ENCODE measurements at places on chromosomes 13 and 19.
A peak's percentile ranks its signal among the peaks of the same experiment; 100 is the strongest.

DNA sequence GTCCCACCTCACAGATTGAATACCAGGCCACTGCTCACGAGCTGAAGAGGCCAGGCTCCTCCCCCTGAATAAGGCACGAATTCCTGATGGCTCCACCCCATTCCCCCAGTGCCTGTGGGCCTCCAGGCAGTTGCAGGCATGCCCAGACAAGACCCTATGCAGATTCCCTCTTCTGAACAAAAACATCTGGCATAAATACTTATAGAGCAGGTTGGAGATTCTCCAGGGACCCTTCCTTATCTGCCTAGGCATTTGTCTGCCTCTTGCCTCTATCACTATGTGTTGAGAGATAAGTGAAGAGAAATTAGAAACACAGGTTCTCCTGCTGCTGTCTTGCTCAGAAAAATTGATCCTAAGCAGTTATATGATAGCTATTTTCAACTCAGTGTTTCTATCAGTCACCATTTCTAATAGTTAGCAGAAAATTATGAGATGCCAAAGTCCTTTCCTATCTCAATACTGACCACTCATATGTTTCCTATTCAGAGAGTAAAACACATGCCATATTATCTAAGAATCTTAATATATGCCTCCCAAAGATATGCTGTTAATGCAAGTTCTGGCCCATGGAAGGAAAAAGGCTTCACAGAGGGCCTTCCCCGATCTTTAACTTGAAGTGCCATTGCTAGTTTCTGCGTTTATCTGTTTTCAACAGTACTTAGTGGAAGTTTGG, 364.0 kb downstream of the KCTD12 start:
- DNase-seq, result no peak

- DNase-seq, result no peak
Observed at GRCh38 chr19:45420871-45421270, 2.8 kb downstream of the ERCC1 start.

DNA sequence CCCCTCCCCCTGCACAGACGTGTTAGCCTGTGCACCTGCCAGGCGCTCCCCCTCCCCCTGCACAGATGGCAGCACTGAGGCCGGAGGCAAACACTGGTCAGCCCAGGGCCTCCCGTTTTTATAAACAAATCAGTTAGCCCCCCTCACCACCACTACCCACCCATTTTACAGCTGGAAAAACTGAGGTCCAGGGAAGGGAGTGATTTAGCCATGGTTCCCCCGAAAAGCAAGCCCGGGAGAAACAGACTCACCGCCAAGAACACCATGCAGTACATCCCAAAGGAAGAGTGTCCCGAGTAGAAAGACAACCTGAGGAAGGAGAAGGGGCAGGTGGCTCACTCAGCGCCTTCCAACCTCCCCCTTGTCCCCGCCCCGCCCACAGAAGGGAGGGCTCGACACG, 8.7 kb downstream of the PLPP2 start:
- DNase-seq, result no peak

DNA sequence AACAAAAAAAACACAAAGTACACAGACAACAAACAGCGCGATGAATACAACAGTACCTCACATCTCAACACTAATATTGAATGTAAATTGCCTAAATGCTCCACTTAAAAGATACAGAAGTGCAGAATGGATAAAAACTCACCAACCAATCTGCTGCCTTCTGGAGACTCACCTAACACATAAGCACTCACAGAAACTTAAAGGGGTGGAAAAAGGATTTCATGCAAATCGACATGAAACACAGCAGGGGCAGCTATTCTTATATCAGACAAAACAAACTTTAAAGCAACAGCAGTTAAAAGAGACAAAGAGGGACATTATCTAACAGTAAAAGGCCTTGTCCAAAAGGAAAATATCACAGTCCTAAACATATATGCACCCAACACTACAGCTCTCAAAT, 209.5 kb downstream of the ABCC4 start:
- DNase-seq, result no peak

GRCh38 chr13:91106565-91106964, 240.9 kb upstream of the MIR17HG start:
- DNase-seq, result no peak

DNA sequence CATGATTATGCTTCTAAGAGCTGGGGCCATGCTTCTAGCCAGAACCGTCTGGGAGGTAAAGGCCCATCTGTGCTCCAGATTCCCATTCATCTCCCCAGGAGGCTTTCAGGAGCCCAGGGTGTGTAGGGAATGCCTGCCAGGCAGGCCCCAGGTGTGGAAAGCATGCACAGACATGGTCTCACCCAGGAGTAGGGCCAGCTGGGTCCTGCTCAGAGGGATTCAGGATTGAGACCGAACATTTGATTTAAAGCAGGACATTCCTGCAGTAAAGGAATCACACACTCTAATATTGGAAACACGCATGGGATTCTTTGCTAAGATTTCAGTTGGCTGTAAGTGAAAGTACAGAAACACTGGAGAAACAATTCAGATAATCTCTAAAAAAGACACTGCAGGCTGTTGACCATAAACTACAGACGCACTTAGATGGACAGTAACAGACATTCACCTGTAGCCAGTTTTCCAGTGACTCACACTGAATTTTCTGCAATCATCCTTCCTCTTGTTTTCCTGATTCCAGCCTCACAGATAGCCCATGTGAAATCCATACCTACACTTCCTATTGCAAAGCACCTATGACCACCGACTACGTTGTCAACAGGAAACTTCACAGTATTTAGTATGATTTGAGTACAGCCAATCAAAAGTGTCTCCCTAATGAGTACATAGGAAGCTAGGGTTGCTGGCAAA, 257.8 kb downstream of the TBC1D4 start:
- no peak for DNase-seq

- DNase-seq, result no peak
Observed at GRCh38 chr13:98999639-98999952, 21.7 kb upstream of the DOCK9 start.

DNA sequence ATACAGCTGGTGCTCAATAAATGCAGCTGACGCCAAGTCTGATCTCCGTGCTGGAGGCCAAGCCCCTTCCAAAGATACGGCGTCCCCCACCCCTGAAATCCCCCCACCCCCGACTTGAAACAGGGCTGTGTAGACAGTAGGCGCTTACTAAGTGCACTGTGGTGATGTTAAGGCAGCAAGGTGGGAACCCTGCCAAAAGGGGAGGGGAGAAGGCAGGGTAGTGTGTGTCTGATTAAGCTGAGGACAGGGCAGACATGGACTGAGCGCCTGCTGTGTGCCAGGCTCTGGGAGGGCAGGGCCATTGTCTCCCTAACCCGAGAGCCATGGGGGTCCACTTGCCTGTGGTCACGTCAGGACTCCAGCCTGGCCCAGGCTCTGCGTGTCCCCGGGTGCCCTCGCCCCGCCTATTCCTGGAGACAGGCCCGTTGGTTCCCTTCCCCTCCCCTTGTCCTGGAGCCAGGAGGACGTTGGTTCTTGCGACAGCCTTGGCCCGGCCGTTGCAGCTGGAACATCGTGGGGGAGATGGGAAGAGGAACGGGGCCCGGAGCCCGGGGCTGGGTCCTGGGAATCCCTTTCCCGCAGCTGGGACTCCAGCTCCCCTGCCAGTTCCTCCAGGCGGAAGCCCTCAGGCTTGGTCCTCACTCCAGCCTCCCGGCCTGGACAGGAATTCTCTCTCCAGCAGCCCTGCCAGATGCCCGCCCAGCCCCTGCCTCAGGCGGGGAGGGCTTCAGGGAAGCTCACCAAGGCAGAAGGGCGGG, 1.7 kb upstream of the ELANE start:
- DNase-seq, result peak; percentile 75

DNA sequence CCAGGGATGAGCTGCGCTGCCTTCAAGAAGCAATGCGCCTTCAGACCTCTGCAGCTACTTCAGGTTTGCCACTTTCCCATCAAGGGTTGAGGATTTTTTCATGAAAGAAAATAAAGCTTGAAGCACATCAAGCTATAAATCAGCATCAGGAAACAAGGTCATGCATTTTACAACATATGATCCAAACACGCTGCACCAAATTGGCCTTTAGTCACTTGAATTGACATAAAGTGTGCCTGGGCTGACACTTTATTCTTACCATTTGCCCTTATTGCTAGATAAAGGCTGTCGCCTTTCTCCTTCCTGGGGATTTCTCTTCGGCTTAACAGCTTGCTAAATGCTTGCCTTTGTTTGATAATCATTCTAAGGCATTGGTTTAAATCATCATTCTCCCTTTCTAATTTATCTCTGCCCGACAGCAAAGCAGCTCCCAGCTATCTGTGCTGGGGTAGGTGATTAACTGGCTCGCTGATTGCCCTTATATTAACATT, 87.7 kb downstream of the LHFPL6 start:
- DNase-seq, result no peak

DNA sequence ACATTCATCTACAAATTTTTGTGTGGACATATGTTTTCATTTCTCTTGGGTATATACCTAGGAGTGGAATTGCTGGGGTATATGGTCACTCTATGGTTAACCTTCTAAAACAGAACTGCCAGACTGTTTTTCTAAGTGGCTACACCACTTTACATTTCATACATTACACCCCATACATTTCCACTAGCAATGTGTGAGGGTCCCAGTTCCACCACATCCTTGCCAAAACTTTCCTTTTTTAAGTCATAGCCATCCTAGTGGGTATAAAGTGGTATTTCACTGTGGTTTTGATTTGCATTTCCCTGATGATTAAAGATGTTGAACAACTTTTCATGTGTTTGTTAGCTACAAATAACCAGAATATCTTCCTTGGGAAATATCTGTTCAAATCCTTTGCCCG, 336.1 kb downstream of the SHISA2 start:
- DNase-seq, result no peak

DNA sequence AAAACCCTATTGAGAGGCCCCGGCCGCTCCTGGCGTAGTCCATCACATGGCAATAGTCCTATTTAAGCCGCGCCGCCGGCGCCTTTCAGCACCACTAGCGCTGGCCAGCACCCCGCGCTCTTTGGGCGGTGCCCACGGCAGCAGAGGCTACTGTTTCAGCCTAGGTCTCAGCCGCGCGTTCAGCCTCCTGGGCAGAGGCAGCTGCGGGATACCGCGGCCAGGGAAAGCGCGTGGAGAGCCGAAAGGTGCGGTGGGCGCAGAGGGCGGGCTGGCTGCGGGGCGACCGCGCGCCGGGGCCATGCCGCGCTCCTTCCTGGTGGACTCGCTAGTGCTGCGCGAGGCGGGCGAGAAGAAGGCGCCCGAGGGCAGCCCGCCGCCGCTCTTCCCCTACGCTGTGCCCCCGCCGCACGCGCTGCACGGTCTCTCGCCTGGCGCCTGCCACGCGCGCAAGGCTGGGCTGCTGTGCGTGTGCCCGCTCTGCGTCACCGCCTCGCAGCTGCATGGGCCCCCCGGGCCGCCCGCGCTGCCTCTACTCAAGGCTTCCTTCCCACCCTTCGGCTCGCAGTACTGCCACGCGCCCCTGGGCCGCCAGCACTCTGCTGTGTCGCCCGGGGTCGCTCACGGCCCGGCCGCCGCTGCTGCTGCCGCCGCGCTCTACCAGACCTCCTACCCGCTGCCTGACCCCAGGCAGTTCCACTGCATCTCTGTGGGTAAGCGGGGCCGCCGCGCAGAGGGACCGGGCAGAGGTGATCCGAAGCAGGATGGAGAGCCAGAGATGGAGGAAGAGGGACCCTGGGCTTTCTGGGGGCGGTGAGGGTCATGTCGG, at the start of gene GSX1:
Gene GSX1, plus strand, starts transcription at position 91 of the 826 bp plus-strand sequence. Its CDS starts 208 bp downstream, at position 299.
- no peak for DNase-seq

DNA sequence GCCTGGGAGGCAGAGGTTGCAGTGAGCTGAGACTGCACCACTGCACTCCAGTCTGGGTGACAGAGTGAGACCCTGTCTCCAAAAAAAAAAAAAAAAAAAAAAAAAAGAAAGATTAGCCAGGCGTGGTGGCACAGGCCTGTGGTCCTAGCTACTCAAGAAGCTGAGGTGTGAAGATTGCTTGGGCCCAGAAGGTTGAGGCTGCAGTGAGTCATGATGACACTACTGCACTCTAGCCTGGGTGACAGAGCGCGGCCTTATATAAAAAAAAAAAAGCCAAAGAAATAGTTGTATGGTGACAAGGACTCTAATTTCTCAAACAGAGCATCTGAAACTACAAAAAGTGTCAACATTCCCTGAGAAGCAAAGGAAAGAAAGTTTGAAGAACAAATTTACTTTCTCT, 3.4 kb downstream of the PBX4 start:
- peak; percentile 36 for DNase-seq

DNA sequence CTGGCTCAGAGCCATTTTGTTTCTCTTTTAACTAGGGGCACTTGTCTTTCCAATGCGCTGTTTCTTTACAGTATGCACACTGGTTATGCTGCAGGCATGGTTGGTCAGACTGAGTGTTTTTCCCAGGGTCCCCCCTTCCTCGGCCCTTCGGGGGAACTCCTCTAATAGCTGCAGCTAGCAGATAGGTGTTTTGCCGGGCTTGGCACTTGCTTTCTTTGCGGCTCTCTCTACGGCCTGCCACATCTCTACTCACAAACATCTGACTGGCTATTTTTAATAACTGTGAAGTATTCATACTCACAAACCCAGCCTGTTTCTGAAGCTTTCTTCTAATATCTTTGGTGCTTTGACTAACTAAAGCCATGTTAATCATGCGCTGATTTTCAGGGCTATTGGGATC, 89.4 kb downstream of the SLC25A15 start:
- no peak for DNase-seq

DNA sequence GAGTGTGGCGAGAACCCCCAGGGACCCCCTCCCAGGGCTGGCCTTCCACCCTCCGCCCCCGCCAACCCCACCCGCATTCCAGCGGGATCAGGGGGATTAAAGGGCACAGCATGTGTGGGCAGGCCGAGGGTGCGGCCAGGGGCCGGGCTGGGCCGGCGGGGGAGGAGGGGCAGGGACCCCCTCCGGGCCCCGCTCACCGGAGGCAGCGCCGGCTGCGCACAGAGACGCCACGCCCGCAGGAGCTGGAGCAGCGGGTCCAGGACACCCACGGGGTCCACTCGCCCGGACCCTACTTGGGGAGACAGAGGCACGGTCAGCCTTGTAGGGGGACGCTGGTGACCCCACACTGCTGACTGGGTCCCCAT, 2.4 kb downstream of the ADAMTSL5 start:
- no peak for DNase-seq

- DNase-seq, result peak; percentile 65
Observed at GRCh38 chr19:40523322-40524047, 53.2 kb upstream of the SHKBP1 start.

GRCh38 chr13:24212674-24213073, 52.2 kb downstream of the SPATA13 start:
- no peak for DNase-seq

DNA sequence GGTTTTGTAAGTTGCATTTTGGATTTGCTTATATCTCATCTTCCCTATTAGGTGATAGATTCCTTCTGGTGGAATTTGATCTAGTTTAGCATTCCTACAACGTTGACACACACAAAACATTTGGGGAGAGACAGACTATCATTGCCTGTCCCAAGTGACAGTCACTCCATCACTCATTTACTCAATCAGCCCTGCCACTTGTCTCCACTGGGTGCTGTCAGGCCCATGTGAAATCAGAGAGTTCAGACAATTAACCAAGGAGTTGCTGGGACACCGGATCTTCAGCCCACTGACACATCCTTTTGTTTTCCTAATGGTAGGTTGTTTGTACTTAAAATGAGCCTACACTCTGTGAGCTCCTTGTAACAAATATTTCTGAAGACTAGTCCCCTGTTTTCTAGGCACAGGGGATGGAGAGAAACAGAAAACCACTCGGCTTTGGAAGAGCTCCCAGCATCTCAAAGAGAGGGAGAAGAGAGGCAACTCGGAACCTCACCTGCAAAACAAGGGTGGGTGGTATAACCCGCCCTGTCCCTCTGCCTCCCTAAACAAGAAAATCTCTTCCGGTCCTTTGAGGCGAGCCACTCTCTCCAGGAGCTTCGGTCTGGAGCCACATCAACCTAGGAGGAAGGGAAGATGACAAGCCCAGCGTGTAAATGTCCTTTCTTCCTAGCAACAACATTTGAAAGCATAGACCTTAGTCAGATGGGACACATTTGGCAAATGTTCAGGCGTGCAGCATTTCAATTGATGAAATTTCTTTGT, 440.9 kb upstream of the KLF12 start:
- DNase-seq, result no peak

All from SW 1271 (cell line).